ENCODE measurements at places on chromosomes 6 and 20.

GRCh38 chr6:121794630-121795029 lies 359.2 kb downstream of the GJA1 start:
- peak; percentile 83 for DNase-seq

DNA sequence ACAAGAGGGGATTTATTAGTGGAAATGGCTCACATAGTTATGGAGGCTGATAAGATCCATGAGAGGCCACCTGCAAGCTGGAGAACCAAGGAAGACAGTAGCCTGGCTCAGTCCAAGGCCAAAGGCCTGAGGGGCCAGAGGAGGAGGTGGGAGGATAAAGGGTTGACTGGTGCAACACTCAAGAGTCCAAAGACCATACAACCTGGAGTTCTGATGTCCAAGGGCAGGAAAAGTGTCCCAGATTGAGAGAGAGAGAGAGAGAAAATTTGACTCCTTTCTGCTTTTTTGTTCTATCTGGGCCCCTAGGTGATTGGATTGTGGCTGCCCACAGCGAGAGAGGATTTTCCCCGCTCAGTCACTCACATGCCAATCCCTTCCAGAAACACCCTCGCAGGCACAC lies 8.0 kb downstream of the HLA-F start:
- no peak for DNase-seq

GRCh38 chr6:109194880-109195279 lies 99.6 kb downstream of the CEP57L1 start:
- no peak for DNase-seq

GRCh38 chr20:56829788-56830385 lies 200.8 kb downstream of the TFAP2C start:
- no peak for DNase-seq

GRCh38 chr20:38113401-38114325 lies 51.4 kb downstream of the TGM2 start:
- DNase-seq: peak; percentile 42

- DNase-seq: no peak
Measured at GRCh38 chr6:89027756-89028155, 52.8 kb upstream of the PNRC1 start.

- DNase-seq: no peak
Measured at GRCh38 chr6:9851541-9852380, 563.1 kb downstream of the TFAP2A start.

DNA sequence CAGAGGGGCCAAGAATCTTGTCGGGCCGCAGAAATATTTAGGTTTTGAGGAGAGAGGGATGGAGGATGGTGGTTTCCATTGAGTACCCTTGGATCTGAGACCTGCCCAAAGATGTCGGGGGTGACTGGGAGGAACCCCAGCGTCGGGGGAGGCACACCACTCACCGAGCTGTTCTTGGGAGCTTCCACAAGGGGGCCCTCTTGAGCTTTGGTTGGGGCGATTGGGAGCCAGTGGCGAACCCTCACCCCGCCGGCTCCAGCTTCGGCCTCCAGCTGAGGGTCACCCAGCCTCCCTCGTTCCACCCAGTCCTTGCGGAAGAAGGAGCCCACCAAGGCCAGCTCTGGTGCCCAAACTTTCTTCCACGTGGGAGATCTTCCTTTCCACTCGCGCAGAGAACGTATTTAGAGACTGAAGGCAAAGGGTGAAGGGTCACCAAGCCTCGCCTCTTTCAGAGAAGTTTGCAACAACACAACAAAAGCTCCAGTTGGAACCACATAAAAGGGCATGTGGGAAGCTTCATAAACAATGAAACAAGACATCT lies 33.6 kb downstream of the APCDD1L start:
- DNase-seq: peak; percentile 69

DNA sequence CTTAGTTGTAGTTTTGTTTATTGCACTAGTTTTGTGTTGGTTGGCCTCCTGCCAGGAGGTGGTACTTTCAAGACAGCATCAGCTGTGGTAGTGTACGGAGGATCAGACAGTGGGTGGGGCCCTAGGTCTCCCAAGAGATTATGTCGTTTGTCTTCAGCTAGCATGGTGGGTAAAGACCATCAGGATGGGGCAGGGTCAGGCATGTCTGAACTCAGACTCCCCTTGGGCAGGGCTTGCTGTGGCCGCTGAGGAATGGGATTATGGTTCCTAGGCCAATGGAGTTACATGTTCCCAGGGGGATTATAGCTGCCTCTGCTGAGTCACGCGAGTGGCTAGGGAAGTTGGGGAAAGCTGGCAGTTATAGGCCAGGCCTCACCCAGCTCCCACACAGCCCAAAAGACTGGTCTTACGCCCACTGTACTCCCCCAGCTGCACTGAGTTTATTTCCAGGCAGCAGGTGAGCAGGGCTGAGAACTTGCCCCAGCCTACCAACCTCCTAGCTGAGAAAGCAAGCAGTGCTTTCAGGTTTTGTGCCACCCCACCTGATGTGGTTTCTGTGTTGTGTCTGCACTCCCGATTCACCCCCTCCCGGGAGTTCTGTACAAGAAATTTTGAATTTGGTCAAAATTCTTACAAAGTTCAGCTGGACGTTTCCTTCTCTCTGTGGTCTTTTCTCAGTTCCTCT lies 24.7 kb downstream of the ZSCAN31 start:
- no peak for DNase-seq

GRCh38 chr6:74805916-74806696 lies 399.7 kb downstream of the COL12A1 start:
- no peak for DNase-seq

DNA sequence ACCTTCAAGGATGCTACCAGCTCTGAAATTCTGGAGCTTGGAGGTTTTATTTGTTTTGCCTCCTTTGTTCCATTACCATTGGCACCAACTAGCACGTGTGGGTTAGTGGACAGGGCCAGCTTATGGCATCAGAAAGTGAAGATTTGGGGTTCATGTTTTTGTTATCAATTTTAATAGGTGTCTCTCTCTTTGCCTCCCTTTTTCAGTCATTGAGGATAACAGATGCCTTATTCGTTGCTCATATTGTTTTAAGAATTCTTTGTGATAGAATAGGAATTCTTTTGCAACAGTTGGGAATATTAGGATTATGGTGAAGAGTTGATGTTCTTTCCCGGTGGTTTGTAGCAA lies 22.9 kb downstream of the TMC2 start:
- no peak for DNase-seq

DNA sequence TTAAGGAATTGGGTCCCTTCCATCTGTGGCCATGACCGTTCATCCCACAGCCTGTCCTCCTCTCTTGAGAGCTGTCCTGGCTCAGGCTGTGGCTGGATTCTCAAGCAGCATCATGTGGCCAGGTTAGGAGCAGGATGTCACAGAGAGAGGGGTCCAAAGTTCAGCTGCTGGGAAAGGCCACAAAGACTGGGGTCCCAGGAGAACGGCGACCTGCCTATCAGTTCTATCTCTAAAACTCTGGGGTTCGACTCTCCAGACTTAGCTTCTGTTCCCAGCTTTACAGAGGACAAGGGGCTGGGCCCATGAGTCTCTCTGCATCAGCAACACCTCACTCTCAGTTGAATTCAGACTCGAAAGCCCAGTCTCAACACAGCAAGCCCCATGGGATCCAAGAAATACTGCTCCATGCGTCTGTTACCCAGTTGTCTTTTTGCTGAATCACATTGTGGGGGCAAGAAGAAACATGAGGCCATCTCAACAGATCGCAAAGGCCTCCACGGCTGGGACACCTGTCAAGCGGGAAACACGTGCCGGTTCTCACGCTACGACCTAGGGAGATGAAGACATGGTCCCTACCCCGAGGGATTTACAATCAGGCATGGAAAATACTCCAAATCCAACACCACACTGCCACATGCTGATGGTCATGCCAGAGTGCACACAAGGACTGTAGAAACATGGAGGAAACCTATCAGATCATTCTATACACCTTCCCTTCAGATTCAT lies 95.4 kb downstream of the SLC22A23 start:
- DNase-seq: no peak

DNA sequence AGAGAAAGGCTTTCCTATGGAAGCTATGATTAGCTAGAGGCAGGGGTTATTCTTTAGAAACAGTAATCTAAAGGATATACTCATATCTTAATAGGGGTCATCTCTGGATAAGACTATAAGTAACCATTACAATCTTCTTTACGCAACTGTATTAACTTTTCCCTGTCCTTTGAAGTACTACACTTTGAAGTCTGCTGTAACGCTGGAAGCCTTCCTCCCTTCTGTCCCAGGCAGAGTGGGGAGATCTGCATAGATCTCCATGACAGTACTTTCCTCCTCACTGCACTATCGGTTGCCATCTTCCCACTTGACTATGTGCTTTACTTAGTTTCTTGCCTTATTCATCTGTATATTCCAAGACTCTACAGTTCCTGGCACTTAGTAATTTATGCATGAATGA lies 20.1 kb downstream of the SLC35B3 start:
- no peak for DNase-seq

DNA sequence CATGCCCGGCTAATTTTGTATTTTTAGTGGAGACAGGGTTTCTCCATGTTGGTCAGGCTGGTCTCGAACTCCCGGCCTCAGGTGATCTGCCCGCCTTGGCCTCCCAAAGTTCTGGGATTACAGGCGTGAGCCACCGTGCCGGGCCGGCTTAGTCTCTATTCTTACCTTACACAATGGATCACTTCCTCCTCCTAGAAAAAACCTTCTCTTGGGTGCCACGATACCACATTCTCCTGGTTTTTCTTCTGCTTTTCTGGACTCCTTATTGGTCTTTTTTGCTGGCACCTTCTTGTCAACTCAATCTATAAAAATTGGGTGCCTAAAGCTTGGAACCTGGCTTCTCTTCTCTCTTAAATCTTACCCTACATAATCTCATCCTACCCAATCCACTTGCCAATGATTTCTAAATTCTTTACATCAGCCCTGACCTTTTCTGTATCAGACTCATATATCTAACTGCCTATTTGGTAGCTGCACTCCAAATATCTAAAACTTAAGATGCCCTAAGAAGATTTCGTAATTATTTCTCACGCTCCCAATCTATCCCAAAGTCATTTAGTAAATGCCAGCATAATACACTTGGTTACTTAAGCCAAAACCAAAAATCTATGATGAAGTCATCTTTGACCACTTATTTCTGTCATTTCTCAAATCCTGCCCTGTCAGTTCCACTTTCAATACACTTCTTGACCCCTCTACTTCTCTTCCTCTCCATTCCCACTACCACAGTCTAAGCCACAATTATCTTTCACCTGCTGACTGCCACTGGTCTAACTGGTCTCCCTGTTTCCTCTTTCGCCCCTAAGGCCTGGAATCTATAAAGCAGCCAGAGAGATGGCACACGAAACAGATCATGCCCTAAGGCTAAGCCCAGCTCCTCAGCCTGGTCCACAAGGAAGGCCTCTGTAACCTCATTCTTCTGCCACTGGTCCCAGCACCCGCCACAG lies 43.2 kb downstream of the ELMO2 start:
- no peak for DNase-seq

DNA sequence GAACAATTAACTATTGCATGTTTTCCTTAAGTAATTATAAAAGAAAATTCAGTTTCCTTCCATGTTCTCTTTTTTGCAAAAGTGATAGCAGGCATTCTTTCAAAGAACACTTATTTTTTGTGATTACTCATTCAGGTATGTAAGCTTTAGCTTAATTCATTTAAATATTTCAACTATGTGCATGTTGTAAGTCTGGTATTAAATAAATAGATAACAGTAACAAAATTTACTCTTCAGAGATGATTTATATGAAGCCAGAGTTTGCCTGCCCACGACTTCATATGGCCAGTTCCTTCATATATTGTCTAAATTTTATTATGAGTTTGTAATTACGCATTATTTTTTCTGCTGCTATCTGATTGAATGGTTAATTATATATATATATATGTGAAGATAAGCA lies 110.9 kb downstream of the ADGRG6 start:
- no peak for DNase-seq

- no peak for DNase-seq
Measured at GRCh38 chr6:3032986-3033385, 33.3 kb downstream of the NQO2 start.

DNA sequence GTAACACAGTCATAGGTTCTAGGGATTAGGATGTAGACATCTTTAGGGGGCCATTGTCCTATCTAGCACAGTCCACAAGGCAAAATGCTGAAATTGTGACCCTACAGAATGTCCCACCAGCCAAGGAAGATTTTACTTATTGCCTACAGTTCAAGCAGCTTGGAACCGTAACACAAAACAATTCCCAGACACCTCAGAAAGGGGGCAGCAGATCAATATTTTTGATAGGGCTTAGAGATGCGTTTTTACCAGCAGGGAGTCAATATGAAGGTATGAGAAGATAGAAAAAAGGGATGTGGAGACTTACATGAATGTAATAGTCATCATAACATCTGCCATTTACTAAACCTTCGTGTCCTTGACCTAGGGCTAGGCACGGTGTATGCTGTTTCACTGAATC lies 81.0 kb downstream of the TMEM170B start:
- DNase-seq: no peak

DNA sequence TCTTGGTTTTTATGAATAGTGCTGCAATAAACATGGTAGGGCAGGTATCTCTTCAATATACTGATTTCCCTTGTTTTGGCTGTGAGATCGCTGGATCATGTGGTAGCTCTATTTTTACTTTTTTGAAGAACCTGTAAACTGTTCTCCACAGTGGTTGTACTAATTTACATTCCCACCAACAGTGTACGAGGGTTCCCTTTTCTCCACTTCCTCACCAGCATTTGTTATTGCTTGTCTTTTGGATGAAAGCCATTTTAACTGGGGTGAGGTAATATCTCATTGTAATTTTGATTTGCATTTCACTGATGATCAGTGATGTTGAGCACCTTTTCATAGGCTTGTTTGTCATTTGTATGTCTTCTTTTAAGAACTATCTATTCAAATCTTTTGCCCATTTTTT lies 8.0 kb upstream of the ARG1 start:
- DNase-seq: no peak

- no peak for DNase-seq
Measured at GRCh38 chr20:24770628-24771541, 178.2 kb upstream of the CST7 start.

DNA sequence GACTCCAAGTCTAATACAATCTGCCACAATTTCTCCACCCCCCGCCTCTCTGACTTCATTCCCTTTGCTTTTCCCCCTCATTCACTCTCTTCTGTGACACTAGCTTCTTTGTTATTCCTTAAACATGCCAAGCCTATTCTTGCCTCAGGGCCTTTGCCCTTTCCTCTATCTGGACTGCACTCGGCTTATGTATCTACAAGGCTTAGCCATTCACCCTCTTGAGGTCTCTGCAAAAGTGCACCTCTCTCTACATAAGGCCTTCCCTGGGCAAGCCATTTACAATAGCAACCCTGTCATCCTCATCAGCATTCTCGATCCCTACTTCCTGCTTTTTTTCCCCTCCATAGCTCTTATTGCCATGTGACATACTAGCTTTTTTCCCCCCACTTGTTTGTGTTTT lies 168.9 kb downstream of the PDSS2 start:
- DNase-seq: no peak

- no peak for DNase-seq
Measured at GRCh38 chr20:37513779-37514359, 7.2 kb upstream of the NNAT start.

DNA sequence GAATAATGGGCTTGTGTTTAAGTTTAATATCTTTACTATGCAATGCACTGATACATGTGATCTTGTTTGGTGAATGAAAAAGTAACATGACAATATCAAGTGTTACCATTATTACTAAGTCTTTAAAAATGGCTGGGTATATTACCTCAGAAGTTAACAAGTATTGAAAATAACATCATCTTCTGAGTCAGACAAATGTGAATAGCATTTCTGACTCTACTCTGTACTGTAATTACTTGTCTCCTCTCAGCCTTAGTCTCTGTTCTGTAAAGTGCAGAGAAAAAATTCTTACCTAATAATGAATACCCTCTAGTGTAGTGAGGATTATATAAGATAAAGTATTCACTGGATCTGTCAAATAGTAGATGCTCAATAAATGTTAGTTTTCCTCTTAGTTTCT lies 47.0 kb upstream of the GCLC start:
- no peak for DNase-seq

- no peak for DNase-seq
Measured at GRCh38 chr6:22021966-22022365, 274.9 kb downstream of the PRL start.

Data from cardiac muscle cell (in vitro differentiated cells and primary cell).